ENCODE measurements at places on chromosomes 11 and 22. TPM values are rescaled to one million over a fixed set of nuclear protein-coding genes. Genes with fewer than 3 reads are reported as not detected.

PPFIBP2 gene
- 9.4 TPM for total RNA-seq

APOC3 gene
- total RNA-seq: not detected

WNT11 gene
- not detected for total RNA-seq

NDUFC2 gene
- total RNA-seq: 146 TPM

GNG3 gene
- not detected for total RNA-seq

SMTN gene
- 47.2 TPM for total RNA-seq

TEX54 gene
- total RNA-seq: not detected

TMEM9B gene
- 25.6 TPM for total RNA-seq

GGT5 gene
- total RNA-seq: 0.18 TPM

YPEL1 gene
- 1.1 TPM for total RNA-seq

SYT13 gene
- total RNA-seq: not detected

MICAL2 gene
- 285 TPM for total RNA-seq

NTM gene
- 17.8 TPM for total RNA-seq

LMO1 gene
- not detected for total RNA-seq

MS4A2 gene
- total RNA-seq: not detected

SYT8 gene
- total RNA-seq: not detected

RAB36 gene
- 2.5 TPM for total RNA-seq

RBM4 gene
- total RNA-seq: 175 TPM

SMTNL1 gene
- not detected for total RNA-seq
